Activated T-helper 2 cell treated with anti-CD3 and anti-CD28 coated beads, Interferon-gamma antibody, Interleukin-2, Interleukin-4, amounts not matched to agents 10 μg/mL and 5 μg/mL and 100 μg/mL, durations not matched to agents 14 hours and 24 hours and 36 hours (primary cell): ENCODE measurements at places on chromosomes 5 and 9. TPM values are rescaled to one million over a fixed set of nuclear protein-coding genes. Genes with fewer than 3 reads are reported as not detected.

SPINK13 gene
- not detected in 2 replicates for total RNA-seq

FLT4 gene
- 1.1 and 1.7 TPM in 2 replicates for total RNA-seq

PCDHB14 gene
- total RNA-seq = not detected in 2 replicates

SURF6 gene
- total RNA-seq = 23.0 and 24.4 TPM in 2 replicates

PCDHB9 gene
- total RNA-seq = not detected in 2 replicates

IL5 gene
- 100.0 and 113 TPM in 2 replicates for total RNA-seq

DNA sequence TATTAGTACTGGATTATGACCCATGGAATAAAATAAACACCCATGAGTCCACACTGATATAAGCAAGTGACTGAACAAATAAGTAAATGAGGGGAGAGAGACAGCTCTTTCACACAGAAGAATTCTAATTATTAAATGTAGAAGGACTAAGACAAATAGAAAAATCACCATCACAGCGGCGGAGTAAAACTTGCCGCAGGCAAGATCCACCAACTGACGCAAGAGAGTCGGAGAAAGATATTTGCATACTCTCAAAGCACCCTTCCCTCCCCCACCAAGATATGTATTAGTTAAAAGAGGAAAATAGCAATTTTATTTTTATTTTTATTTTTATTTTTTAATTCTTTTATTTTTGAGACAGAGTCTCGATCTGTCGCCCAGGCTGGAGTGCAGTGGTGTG is 14.6 kb upstream of the N4BP3 start:
- no peaks in the 10 kb centered on the region for H3K36me3 ChIP-seq
- DNase-seq = no peak

- H3K27ac ChIP-seq = peak overlapping the region; percentile 33
- H3K4me3 ChIP-seq = peak overlapping the region; percentile 82
- H3K36me3 ChIP-seq = peaks cover 3% of the 10 kb centered on the region
- peak; percentile 18 for DNase-seq
Observed at GRCh38 chr5:55232271-55232984, 980 bp downstream of the CCNO start.

DNA sequence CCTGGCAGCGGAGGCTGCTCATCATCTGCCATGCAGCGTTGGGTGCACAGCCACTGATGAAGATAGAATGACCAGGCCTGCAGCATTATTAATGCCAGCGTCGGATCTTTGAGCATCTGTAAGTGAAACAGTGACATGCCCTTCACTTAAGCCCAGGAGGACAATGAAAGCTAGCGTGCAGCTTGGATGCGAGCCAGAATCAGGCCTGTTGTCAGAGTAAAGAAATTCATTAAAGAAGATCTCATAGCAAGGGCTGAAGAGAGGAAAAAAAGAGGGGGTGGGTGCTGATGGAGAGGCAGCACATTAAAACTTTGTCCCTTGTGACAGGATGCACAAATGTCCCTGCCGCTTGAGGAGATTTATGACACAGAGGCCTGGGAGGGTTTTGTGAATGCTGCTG is 186.1 kb upstream of the MAST4 start:
- H3K4me1 ChIP-seq = no peaks in the 10 kb centered on the region
- H3K27ac ChIP-seq = no peak overlapping the region
- no peak overlapping the region for H3K4me3 ChIP-seq
- no peaks in the 10 kb centered on the region for H3K36me3 ChIP-seq
- no peaks in the 10 kb centered on the region for H3K27me3 ChIP-seq

GRCh38 chr5:78690253-78690972 is 41.8 kb upstream of the LHFPL2 start:
- no peak for DNase-seq
- no peak overlapping the region for H3K4me3 ChIP-seq
- no peak overlapping the region for H3K27ac ChIP-seq
- peaks cover 9% of the 10 kb centered on the region for H3K27me3 ChIP-seq
- H3K36me3 ChIP-seq = no peaks in the 10 kb centered on the region

GRCh38 chr5:2011481-2012411 is 129.0 kb upstream of the IRX4 start:
- H3K27ac ChIP-seq = no peak overlapping the region
- H3K4me1 ChIP-seq = no peaks in the 10 kb centered on the region
- DNase-seq = no peak
- no peaks in the 10 kb centered on the region for H3K27me3 ChIP-seq
- H3K4me3 ChIP-seq = no peak overlapping the region

DNA sequence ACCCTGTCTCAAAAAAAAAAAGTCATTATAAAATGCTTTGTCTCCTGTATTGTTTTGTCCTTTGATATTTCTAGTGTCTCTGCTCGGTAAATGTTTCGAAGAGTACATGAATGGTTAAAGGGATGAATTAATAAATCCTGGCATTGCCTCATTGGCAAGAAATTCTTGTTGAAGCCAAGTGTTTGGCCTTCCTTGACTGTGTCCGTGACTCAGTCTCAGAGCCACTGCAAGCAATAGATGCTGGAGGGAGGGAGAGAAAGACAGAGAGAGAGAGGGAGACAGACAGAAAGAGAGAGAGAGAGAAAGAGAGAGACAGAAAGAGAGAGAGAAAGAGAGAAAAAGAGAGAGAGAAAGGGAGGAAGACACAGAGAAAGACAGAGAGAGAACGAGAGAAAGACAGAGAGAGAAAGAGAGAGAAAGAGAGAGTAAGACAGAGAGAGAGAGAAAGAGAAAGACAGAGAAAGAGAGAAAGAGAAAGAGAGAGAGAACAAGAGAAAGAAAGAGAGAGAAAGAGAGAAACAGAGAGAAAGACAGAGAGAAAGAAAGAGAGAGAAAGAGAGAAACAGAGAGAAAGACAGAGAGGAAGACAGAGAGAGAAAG is 72.5 kb upstream of the RXRA start:
- H3K4me3 ChIP-seq = no peak overlapping the region
- DNase-seq = no peak
- no peaks in the 10 kb centered on the region for H3K36me3 ChIP-seq
- H3K27me3 ChIP-seq = peaks cover 2% of the 10 kb centered on the region
- H3K4me1 ChIP-seq = no peaks in the 10 kb centered on the region

DNA sequence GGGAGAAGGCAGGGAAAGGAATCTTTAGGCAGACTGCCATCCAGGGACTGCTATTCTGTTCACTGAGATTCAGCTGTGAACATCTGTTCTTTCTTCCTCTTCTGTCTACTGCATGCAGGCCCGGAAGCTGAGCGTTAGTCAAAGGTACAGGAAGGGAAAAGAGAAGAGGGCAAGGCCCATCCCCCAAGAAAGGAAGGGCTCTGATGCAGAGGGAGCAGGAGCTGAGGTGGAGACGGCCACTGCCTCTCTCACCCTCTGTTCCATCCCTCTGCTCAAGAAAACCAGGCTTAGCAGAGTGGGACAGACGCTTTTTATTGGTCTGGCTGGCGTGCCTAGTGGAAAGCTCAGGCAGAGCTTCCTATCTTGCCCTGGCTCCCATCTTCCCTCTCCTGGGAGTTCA is 57.6 kb downstream of the PFDN1 start:
- H3K4me3 ChIP-seq = no peak overlapping the region
- H3K27ac ChIP-seq = no peak overlapping the region
- no peaks in the 10 kb centered on the region for H3K27me3 ChIP-seq

DNA sequence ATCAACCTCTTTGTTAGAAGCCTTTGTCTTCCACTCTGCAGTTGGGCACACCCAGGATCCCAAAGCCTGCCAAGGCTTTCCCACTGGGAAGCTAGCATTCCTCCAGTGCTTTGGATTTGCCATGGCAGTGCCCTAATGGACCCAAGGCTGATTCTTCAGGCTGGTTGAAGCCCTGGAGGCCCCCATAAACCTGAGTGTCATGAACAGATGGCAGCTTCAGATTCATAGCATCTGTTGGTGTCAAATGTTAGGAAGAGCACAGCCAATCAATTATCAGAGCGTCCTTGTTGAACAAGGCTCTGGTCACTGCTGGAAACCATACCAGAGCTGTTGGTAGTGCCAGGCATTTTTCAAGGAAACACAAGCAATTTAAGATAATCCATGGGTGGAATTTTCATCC is 241.1 kb upstream of the KLF4 start:
- no peaks in the 10 kb centered on the region for H3K4me1 ChIP-seq
- no peak overlapping the region for H3K27ac ChIP-seq
- H3K4me3 ChIP-seq = no peak overlapping the region
- no peak for DNase-seq
- no peaks in the 10 kb centered on the region for H3K27me3 ChIP-seq

DNA sequence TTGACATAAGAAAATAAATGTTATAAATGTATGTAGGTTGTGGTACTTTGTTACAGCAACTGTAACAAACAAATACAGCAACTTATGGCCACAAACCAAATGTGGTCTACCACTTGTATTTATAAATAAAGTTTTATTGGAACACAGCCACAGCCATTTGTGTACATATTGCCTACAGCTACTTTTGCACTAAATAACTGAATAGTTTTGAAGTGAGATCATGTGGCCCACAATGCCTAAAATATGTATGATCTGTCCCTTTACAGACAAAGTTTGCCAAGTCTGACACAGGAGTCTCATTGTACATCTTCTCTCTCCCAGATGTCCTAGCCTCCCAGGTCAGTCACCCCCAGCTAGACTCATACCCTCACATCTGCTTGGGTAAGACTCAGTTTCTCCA is 283.6 kb upstream of the PRDM9 start:
- H3K27ac ChIP-seq = no peak overlapping the region
- H3K27me3 ChIP-seq = no peaks in the 10 kb centered on the region
- H3K36me3 ChIP-seq = no peaks in the 10 kb centered on the region

GRCh38 chr9:74497748-74498620 is 849 bp downstream of the RORB start:
- DNase-seq = peak; percentile 12
- no peak overlapping the region for H3K27ac ChIP-seq
- peaks cover 34% of the 10 kb centered on the region for H3K4me1 ChIP-seq
- H3K27me3 ChIP-seq = peaks cover 67% of the 10 kb centered on the region
- no peaks in the 10 kb centered on the region for H3K36me3 ChIP-seq
- peak overlapping the region; percentile 86 for H3K4me3 ChIP-seq

- no peaks in the 10 kb centered on the region for H3K27me3 ChIP-seq
- no peak overlapping the region for H3K4me3 ChIP-seq
- H3K36me3 ChIP-seq = no peaks in the 10 kb centered on the region
- H3K27ac ChIP-seq = no peak overlapping the region
- DNase-seq = no peak
Observed at GRCh38 chr5:126680191-126680817, 79.6 kb downstream of the PHAX start.

DNA sequence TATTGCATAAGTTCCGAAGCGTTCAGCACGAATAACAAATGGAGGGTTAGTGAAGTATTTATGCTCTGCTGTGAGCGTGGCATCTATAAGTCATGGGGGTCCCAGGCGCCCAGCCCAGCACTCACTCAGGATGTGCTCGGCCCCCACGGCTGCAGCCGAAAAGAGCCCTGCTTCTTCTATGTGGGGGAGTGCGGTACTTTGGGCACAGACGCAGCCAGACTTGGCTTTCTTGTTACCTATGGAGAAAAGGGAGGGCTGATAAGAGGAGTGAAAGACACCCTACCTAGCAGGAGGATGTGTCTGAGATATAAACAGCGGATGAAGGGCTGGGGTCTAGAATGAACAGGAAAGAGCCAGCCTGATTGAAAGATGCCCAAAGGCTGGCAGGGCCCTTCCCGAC is 51.4 kb downstream of the MRPL36 start:
- no peaks in the 10 kb centered on the region for H3K36me3 ChIP-seq
- no peak overlapping the region for H3K27ac ChIP-seq
- no peak overlapping the region for H3K4me3 ChIP-seq
- DNase-seq = no peak
- no peaks in the 10 kb centered on the region for H3K27me3 ChIP-seq

DNA sequence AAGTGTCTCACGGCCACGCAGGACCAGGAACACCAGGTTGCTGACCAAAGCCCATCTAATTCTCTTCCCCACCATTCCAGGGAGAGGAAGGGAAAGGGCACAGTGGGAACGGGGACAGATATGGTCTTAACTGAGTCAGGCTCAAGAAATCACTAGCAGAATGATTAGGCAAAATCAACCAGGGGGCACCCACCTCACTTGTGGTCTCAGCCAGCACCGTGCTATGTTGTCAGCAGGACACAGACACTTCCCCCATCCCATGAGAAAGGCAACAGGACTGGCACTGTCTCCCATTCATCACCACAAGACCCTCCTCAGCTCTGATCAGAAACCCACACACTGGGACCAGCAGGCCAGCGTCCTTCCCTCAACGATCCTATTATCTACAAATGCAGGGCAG is 2.9 kb downstream of the BICD2 start:
- H3K4me3 ChIP-seq = peak overlapping the region; percentile 28
- H3K4me1 ChIP-seq = peaks cover 32% of the 10 kb centered on the region
- DNase-seq = no peak
- no peak overlapping the region for H3K27ac ChIP-seq
- H3K36me3 ChIP-seq = no peaks in the 10 kb centered on the region

DNA sequence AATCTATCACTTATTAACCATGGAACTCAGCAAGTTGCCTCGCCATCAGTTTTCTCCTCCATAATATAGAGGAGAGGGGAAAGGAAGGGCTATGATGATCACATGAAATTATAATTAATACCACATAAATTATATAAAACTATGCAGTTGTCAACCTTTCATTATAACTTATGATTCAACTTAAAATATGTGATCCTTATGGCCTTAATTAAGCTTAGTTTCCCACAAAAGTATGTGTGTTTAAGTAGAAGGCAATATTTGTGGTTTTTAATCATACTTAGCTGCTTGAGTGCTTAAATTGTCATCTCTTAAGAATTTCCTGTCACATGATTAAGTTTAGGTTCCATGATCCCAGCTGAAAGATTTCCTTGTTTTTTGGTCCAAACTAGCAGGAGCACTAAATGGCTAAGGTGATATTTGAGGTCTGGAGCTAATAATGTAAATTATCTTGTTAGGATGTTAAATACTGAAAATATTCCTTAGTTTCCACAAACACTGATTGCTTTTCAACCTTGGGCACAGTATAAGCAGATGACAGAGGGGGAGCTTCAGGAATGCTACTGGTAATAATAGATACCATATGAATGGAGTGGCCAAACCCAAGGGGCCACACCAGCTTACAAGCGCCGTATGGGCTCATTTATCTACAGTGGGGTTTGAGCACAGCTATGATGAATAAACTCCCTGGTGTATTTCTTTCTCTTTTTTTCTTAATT is 26.4 kb upstream of the F2R start:
- H3K27ac ChIP-seq = no peak overlapping the region
- no peak overlapping the region for H3K4me3 ChIP-seq
- DNase-seq = no peak
- H3K4me1 ChIP-seq = peaks cover 16% of the 10 kb centered on the region

DNA sequence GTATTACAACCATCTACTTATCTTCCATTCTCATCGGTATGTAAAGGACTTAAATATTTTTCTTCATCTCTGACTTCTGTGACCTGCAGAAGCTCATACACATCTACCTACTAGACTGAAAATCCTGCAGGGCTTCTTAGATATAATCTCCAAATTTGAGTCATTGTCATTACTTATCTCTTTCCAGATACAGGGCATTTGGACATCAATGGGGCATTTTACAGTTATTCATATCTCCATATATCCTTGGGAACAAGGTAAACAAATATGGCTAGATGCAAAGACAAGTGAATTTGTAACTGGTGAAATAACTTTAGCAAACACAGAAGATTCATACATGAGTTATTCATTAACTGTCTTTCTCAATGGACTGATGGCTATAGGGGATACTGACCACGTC is 37.7 kb upstream of the IL7R start:
- H3K27ac ChIP-seq = peak overlapping the region; percentile 58
- H3K36me3 ChIP-seq = peaks cover 9% of the 10 kb centered on the region
- no peaks in the 10 kb centered on the region for H3K27me3 ChIP-seq
- H3K4me3 ChIP-seq = peak overlapping the region; percentile 23
- H3K4me1 ChIP-seq = peaks cover 54% of the 10 kb centered on the region
